Activated CD4-positive, alpha-beta T cell treated with anti-CD3 and anti-CD28 coated beads for 36 hours (primary cell): ENCODE measurements at places on chromosomes 3 and 15. TPM values are rescaled to one million over a fixed set of nuclear protein-coding genes. Genes with fewer than 3 reads are reported as not detected.

DNA sequence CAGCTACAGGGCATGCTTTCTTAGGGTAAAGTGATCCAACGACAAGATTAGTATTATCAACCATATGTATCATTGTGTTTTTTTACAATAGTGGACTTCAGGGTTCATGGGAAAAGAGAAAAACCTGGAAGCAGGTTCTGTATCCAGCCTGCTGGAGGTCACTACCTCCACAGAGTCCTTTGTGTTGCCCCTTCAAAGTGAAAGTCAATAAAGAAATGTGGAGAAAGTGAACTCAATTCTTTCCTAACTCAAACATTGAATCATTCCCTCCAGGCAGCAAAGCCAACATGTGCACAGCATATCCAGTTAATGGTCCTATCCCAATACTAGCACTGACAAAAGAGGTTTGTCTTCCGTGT lies 45.4 kb downstream of the FGF7 start:
- no peak for DNase-seq

- no peak for DNase-seq
These were observed 404.6 kb downstream of the SI start for GRCh38 chr3:164673738-164674137.

Gene LINGO1
- not detected for total RNA-seq

GRCh38 chr3:39208463-39209055 lies 16.2 kb upstream of the XIRP1 start:
- peak; percentile 61 for DNase-seq

Gene RTP3
- total RNA-seq: not detected

GRCh38 chr3:4030624-4031023 lies 231.4 kb downstream of the LRRN1 start:
- no peak for DNase-seq

DNA sequence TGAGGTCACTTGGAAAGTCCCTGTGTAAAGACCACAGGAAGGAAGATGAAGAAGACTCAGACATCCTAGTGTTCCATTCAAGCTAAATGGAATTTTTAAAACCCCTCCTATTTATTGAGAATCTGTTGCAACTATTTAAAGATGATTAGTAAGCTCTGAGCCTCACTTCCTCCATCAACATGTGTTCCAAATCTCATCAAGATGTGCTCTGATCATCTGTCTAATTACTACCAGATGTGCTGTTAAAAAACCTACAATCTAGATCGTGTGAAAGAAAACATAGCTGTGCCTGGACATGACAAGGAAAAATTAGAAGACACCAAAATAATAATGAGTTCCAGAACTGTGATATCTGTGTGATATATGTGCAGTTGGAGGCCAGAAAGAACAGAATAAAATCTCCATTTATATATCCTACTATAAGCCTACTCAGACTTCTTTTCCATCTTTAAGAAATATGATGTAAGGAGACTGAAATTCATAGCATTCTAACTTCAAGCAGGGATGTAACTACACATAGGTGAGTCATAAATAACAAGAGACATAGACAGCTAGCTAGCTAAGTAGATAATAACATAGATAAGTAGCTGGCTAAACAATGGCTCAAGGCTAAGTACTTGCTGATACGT lies 7.8 kb downstream of the XPC start:
- DNase-seq: no peak

- DNase-seq: no peak
These were observed 596.2 kb upstream of the UBE2E2 start for GRCh38 chr3:22606938-22607337.

DNA sequence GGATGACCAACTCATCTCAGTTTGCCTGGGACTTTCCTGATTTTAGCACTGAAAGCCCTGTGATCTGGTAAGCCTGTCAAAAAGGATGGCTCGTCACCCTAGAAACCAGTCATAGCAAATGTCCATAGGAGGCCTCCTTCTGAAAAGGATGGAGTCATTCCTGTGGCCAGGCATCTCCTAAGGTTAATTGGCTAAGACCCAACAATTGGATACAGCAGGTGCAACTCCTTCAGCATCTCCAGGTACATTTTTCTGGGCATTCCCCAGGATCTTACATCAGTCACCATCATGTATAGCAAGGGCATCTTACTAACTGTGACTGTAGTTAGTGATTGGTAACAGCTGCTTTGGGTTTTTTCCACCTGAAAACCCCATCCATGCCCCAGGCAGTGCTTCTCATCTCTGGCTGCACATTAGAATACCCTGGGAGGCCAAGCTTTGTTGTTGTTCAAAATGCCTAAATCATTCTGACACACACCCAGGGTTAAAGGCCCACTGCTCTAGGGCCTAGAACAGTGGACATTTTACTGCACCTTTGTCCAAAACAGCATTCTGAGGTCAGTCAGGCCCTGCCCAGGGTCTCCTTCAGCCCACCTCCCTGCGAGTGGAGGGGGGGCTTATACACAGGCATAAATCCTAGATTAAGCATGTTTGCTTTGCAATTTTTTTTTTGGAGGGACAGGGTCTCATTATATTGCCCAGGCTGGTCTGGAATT lies 28.3 kb upstream of the GALNT15 start:
- no peak for DNase-seq

DNA sequence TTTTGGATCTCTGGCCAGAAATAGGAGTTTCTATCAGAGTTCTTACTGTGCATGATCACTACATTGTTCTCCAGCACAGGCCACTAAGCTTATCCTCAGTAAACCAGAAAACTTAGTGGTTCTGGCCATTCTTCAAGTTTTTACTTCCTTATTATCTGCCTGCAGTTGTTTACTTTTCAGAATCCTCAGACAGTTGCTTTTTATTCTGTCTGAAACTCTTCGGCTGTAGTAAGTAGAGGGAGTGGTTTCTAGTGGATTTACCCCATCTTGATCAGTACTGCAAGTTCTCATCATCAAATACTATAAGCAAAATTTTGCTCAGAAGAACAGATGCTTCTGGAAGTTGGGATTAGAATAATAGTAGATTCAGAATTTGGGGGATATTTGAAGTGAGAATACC lies 193.0 kb upstream of the RARB start:
- DNase-seq: no peak

GRCh38 chr3:192482391-192482790 lies 244.9 kb downstream of the FGF12 start:
- DNase-seq: no peak

- no peak for DNase-seq
These were observed 42.3 kb upstream of the TNFAIP8L3 start for GRCh38 chr15:51137024-51137423.

- no peak for DNase-seq
These were observed 13.5 kb upstream of the NR1D2 start for GRCh38 chr3:23931597-23931996.

DNA sequence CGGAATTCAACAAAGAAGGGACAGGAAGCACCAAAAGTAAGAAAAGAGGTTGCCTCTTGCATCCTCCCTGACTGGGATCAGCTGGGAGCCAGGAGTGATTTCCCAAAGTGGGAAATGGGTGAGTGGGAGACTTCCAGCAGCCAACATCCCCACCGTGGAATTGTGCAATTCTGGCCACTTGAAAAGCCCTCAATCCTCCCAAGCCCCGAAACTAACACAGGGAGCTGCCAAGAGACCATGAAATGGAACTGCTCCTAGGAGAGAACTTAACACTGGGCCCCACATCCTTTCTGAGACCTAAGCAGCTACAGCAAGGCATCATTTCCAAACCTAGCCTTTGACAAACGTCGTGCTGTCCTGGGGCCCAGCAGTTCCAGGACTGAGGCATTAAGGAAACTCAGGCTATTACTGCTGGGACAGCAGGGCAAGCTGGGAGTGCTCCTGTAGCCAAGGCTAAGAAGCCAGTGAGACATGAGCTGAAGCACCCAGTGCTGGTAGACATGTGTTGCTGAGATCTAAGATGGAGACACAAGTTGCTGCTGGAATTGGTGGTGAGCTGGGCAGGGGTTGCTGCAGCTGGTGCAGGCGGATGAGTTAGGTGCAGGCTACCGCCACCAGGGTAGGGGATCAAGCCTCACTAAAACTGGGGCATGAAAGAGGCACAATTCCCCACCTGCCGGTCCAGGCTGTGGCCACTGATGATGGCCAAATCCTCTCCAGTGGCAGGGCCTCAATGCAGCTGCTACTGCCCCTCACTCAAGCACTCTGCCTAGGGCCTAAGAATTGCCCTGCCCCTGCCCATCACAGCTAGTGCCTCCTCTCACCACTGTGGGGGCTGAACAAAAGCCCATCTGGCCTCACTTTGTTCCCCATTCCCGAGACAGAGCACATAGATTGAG lies 43.9 kb downstream of the ALDH1A2 start:
- DNase-seq: no peak

Gene ARL13B
- total RNA-seq: 8.7 TPM

DNA sequence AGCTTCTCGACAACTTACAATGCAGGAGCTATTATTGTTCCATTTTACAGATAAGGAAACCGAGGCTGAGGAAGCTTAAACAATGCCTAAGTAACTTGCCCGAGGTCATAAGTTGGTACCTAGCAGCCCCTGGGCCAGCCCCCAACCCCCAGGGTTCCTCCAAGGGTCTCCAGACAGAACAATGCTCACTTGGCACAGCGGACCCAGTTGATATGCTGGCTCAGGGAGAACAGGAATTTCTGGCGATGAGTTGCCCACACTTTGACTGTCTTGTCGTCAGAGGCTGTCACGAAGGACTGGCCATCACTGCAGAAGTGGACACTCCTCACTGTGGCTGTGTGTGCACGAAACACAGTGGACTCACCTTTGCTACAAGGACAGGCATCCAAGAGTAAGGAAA lies 5.2 kb downstream of the POC1A start:
- no peak for DNase-seq

GRCh38 chr3:140922634-140923033 lies 19.0 kb upstream of the SLC25A36 start:
- no peak for DNase-seq

- DNase-seq: no peak
These were observed 222.7 kb upstream of the PLSCR5 start for GRCh38 chr3:146827836-146828235.

GRCh38 chr3:19960696-19961095 lies 13.8 kb downstream of the RAB5A start:
- no peak for DNase-seq

Gene RARB
- total RNA-seq: not detected

- DNase-seq: no peak
These were observed 22.6 kb downstream of the STARD5 start for GRCh38 chr15:81301385-81301784.

GRCh38 chr15:51884517-51885236 lies 55.2 kb downstream of the TMOD3 start:
- no peak for DNase-seq

Gene CSTA
- total RNA-seq: not detected

Gene RARRES1
- not detected for total RNA-seq

DNA sequence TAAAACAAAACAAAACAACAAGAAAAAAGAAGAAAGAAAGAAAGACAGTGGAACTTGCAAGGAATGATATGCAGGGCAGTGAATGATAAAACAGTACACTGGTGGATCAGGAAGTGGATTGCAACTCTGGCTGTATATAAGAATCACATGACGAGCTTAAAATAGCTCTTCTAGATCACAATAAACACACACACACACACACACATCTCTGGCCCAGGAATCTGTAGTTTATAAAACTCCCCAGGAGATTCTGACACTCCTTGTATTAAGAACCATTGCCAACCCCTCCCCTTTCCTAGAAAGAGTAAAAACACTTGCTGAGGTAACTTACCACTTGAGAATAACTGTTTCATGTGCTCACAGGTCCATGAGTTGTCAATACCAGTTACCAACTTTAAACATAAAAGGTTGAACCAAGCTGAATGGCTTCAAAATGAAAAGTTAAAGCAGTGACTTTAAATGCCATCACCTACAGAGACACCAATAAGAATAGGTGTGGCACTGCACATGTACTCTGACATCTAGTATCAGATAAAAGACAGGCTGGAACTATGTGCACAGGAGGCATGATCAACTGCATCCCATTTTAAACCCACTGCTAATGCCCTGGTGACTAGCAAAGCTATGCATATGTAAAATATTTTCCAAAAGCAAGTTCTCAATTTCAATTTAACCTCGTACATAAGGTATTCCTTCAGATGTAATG lies 3.9 kb downstream of the CPOX start:
- DNase-seq: no peak

GRCh38 chr3:139937674-139938279 lies 2.8 kb downstream of the CLSTN2 start:
- peak; percentile 53 for DNase-seq

Gene FBXO40
- total RNA-seq: not detected

DNA sequence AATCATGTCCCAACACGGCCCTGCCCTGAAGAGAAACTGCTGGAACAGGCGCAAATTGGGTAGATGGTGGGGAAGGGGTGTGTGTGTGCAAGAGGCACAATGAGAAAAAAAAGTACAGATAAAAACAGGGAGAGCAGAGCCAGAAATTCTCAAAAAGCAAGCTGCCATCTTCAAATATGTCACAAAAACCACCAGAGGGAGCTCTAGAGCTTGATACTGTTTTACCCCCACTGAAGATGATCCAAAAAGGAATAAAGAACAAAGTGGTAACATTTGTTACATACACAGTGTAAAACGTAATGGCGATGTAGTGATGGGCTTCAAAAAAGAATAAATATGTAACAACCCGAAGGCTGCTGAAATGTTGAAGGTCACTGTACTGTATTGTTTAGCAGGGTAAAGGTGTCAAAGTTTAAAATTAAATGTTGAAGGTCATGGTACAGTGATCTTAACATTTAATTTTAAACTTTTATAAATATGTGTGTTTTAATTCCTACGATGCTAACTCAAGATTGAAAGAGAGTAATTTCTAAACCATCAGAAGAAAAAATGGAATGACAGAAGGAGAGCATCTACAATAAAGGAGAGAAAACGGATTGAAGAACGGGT lies 6.0 kb downstream of the SNRPA1 start:
- no peak for DNase-seq

Gene NR2E3
- not detected for total RNA-seq

DNA sequence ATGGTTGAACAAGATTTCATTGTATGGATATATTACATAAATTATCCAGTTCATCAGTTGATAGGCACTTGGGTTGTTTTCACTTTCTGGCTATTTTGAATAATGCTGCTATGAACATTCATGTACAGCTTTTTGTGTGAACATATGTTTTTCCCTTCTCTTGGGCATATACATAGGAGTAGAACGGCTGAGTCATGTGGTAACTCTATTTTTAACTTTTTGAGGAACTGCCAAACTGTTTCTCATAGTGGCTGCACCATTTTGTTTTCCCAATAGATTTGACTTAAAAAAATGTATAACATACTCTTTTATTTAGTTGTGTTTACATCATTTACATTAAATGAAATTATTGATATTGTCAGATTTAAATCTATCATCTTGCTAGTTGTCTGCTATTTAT lies 28.8 kb upstream of the RFX7 start:
- no peak for DNase-seq

Gene RBP2
- total RNA-seq: not detected

Gene CAMK2N2
- total RNA-seq: 0.25 TPM

Gene FGF7
- total RNA-seq: not detected

Gene PTX3
- 0.18 TPM for total RNA-seq

Gene CHL1
- total RNA-seq: not detected

- DNase-seq: no peak
These were observed 4.1 kb upstream of the COL6A5 start for GRCh38 chr3:130341388-130341787.
